Germinal center (tissue), 1 donor: ENCODE measurements at places on chromosomes 2 and 18.

- no peak for DNase-seq
Measured at GRCh38 chr2:234555161-234555560, 58.3 kb upstream of the ARL4C start.

DNA sequence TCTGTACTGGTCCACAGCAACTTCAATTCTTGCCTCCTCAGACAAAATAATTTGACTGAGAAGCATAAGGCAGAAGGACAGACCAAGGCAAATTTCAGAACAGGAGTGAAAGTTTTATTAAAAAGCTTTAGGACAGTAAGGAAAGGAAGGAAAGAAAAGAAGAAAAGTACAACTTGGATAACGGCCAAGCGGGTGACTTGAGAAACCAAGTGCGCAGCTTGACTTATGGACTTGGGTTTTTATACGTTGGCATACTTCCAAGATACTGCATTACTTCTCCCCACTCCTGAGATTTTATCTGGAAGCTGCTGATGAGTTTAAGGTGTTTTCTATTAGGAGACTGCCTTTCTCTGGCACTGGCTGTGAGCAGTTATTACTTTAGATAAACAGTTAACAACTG is 64.7 kb downstream of the CCDC178 start:
- DNase-seq, result no peak

GRCh38 chr2:126835831-126836230 is 62.9 kb upstream of the TEX51 start:
- no peak for DNase-seq

DNA sequence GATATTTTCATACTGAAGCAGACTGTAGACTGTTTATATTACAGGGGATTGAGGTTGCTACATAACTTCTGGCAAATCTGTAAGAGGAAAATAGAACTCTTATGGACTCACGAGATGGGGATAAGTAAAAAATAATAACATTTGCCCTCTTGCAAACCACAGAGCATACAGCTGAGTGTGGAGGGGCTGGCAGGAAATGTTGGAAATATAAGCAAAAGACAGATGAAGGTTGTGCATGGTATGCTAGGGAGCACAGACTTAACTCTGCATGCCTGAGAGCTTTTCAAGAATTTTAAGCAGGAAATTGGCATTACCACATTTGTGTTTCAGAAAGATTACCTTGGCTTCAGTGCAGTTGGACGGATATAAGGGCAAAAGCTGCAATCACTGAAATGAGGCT is 411.1 kb downstream of the RAD51AP2 start:
- DNase-seq, result no peak

DNA sequence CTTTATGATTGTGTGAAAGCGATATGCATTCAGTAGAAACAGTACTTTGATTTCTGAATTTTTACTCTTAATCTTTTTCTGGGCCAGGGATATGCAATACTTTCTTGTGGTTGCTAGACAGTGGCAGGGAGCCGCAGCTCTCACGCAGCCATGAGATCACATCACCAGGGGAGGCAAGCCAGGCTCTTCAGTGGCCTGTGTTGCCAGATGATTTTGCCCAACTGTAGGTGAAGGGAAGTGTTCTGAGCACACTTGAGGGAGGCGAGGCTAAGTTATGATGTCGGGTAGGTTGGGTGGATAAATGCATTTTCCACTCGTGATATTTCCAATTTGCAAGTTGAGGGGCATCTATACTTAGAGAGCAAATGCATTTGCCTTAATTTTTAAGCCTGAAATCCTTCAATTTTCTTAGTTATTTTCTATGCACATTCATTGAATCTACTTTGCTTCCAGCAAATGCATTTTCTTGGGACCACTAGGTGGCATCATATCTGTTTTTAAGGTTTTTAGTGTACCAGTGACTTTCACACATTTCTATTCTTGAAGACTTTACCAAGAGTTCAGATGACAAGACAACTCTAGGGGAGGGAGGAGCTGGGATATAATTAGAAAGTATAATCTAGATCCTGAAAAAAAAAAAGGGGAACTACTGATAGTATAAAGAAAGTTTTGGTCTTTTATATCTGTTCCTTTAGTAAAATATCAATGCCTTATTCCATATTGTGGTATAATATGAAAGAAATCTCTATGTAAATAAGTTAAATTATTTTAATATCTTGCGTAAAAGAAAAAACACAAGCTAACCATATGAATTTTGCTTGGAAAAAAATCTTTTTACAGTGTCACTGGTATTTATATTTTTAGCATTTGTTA is 643.3 kb downstream of the SOCS6 start:
- peak; percentile 3 for DNase-seq

- no peak for DNase-seq
Measured at GRCh38 chr2:64904413-64905329, 84.5 kb upstream of the SLC1A4 start.

DNA sequence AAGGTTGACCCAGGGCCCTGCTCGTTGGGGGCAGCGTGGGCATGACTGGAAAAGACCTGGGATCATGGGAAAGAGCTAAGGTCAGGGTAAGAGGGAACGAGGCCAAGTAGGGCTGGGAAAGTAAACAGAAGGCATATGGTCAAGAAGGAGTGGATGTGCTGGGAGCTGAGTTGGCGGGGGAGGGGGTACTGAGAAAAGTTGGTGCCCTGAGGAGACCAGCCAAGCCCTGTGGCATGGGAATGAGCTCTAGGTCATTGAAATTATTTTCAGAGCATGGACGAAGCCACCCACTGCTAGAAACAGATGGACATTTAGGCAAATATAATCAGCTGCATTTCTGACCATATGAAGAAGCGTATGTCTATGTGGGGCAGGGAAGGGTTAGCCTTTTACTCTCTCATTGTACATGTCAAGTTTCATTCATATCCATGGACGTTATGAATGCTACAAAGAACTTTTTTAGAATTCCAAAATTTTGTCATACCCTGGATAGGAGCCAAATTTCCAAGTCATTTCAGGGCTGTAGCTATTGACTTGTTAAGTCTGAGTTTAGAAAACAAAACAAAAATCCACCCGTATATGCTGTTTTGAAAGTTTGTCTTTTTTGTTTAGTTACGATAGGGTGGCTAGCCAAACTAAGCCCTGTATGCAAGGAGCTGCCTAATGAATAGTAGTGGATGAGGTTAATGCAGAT is 19.1 kb downstream of the MAPRE2 start:
- DNase-seq, result no peak

DNA sequence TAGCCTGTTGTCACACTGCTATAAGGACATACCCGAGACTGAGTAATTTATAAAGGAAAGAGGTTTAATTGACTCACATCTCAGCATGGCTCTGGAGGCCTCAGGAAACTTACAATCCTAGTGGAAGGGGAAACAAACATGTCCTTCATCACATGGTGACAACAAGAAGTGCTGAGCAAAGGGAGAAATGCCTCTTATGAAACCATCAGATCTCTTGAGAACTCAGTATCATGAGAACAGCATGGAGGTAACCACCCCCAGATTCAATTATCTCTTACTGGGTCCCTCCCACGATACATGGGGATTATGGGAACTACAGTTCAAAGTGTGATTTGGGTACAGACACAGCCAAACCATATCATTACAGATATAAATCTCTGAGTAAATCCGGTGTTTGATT is 148.7 kb downstream of the PRPF40A start:
- no peak for DNase-seq

DNA sequence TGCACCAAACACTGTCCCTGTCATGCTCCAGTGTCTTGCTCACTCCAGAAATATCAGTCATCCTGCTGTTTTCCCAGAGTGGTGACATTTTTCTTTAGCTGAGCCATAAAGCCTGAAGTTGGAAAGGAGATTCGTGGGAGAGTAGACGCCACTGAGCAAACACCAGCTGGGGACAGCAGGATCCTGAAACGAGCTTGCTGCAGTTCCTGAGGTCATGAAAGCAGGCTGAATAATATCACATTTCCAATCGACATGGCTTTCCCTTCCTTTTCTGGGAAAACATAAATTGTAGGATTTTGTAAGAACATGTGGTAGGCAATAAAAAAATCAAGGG is 276.4 kb downstream of the CDCA7 start:
- no peak for DNase-seq

DNA sequence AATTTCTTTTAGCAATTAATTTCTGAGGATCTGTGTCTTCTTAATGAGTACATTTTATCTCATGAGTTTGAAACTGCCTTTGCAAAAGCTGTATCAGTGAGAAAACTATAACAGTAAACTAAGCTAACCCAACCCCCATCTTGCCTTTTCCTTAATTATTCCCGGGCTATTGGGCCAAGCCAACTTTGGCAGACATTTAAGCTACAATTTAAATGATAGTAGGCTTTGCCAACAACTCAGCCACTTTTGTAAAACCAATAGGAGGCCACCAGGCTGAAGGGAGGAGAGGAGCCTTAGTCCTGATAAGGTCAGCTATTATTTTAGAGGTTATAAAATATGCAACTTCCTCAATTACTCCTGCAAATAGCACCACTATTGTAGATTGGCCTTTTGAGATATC is 218.0 kb upstream of the KCNJ3 start:
- DNase-seq, result no peak

GRCh38 chr18:54911551-54911950 is 47.7 kb downstream of the CCDC68 start:
- no peak for DNase-seq

GRCh38 chr2:3958969-3959368 is 255.6 kb downstream of the DCDC2C start:
- no peak for DNase-seq

DNA sequence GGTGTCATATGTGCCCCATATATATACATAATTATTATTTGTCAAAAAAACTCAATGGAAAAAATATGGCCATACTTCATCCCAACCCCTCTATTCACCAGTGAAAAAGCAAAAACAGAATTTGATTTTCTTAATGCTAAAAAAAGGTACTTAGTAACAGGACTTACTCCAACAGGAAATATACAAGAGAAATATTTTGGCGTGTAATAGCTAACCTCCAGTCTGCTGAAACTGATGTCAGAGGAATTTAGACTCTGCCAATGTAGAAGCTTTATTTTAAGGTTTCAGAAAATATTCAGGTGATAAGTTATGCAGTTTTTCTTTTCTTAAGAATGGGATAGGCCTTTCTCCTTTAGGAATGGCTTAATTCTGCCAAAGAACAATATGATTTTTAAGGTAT is 72.6 kb downstream of the TMEFF2 start:
- DNase-seq, result no peak

DNA sequence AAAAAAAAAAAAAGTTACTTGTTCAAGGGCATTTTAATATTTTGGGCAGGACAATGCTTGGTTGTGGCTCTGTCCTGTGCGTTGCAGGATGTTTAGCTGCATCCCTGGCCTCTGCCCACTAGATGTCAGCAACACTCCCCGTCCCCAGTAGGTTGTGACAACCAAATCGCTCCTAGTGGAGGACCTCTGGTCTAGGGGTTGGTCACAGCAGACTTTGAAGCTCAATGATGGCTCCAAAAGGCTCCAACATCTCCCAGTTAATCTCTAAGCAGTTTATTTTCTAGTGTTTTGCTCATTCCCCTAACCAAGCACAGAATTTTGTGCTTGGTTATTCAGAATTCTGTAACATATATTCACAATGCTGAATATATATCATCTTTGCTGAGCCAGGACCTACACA is 67.0 kb downstream of the CHRNA1 start:
- peak; percentile 80 for DNase-seq
